ENCODE measurements at places on chromosomes 2 and 18. TPM values are rescaled to one million over a fixed set of nuclear protein-coding genes. Genes with fewer than 3 reads are reported as not detected.

DNA sequence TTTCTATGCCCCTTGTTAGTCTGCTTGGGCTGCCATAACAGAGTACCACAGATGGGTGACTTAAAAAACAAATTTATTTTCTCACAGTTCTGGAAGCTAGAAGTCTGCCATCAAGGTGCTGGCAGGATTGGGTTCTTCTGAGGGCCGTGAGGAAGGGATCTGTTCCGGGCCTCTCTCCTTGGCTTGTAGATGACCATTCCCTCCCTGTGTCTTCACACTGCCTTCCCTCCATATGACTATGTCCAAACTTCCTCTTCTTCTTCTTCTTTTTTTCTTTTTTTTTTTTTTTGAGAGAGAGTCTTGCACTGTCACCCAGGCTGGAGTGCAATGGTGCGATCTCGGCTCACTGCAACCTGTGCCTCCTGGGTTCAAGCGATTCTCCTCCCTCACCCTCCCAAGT lies 13.1 kb upstream of the CCNYL1 start:
- DNase-seq: no peak

DSG2 gene
- total RNA-seq: 22.3 TPM

DNA sequence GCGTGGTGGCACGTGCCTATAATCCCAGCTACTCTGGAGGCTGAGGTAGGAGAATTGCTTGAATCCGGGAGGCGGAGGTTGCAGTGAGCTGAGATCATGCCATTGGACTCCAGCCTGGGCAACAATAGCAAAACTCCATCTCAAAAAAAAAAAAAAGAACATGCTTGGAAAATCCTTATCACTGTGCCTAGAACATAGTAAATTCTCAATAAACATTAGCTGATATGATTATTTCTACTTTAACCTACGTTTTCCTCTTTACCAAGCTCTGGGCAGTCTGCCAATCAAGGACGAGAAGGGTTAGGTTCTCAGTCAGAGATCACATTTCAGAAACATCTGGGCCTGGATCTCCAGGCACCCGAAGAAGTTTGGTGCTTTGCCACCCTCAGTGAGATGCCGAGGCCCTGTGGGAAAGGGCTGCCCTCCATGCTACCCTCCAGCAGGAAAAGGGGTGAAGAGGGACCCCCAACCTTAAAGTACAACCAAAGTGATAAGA lies 107.7 kb downstream of the BCL11A start:
- DNase-seq: no peak

DNA sequence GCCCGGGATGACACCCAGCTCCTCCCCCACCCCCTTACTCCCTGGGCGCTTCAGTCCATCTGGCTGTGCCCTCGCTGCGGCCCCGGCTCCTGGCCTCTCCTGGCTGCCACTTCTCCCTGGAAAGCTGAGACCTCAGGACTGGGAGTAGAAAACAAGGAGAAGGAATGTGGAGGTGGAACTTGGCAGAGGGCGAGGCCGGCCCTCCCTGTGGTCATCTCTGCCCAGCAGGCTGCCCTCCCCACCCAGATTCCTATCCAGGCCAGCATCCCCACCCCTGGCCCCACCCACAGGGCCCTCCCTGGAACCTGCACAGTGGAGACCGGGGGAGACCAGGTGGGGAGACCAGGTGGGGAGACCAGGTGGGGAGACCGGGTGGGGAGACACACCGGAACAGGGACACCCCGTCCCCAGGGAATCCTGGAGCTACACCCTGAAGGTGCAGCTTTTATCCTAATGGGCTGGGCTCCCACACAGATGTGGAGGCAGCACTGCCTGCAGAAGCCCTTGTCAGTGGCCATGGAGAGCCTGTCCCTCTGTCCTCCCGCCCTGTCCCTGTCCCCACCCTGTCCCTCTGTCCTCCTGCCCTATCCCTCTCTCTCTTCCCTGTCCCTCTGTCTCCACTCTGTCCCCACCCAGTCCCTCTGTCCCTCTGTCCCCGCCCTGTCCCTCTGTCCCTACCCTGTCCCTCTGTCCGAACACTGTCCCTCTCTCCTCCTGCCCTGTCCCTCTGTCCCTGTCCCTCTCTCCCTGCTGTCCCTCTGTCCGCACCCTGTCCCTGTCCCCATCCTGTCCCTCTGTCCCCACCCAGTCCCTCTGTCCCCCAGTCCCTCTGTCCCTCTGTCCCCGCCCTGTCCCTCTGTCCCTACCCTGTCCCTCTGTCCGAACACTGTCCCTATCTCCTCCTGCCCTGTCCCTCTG lies 157.1 kb downstream of the PXDN start:
- peak; percentile 57 for DNase-seq

DNA sequence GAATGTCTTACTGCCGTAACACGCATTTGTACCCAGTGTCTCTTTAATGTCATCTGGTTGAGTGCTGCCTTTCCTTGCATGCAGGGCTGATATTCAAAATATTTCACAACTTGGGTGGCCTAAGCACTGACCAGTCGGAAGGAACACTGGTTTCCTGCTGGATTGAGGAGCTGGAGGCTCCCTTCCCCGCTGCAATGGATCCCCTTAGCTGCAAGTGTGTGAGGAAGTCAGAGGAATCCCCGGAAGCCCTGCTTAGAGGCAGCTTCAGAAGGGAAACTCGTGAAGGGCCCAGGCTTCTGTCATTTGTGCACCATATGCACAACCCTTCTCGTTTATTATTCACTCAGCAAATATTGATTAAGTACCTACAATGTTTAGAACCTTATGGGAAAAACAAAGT lies 33.2 kb upstream of the SP3 start:
- DNase-seq: no peak

CDCA7 gene
- total RNA-seq: 24.8 TPM

DNA sequence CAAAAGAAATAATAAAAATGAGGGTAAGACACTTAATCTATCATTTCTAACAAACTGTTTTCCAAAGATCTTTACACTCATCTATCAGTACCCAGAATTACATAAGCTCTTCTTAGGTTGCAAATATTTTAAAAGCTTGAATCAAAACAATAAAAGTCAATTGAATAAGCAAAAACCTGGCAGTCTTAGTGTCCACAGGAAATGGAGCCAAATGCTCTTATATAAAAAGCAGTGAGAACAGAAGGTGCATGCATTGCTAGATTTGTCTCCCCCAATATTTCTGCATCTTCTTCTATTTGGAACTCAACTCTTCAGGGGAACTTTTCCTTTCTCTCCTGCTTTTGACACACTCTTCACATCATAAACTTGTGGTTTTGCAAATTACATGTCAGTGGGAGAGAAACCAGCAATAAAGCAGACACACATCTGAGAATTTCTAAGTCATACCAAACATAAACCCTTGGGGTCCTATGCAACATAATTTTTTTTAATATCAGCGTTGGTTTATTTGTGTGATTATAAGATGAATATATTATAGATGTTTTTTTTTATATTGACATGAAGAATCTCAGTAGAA lies 343.9 kb upstream of the ACVR2A start:
- DNase-seq: no peak
